ENCODE measurements at places on chromosomes 3 and 15.

GRCh38 chr3:4222574-4223175 is 80.5 kb upstream of the SETMAR start:
- DNase-seq, result no peak

DNA sequence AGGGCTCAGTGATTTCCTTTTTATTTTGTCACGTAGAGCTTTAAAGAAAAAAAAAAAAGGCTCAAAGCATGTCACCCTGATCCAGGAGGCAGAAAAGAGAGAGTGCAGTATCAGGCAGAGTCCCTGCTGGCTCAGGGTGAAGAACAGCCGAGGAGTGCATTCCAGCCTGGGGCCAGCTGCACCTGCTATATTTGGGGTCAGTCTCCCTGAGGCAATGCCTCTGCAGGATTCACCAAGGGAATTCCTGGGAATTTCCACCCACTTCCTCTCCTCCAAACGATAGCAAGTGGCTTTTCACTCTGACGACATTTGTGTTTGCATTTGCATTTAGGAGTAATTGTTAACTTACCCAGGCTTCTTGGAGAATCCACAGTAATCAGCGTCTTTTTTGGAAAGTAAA is 202.9 kb upstream of the CTNNB1 start:
- no peak for DNase-seq

- DNase-seq, result no peak
Measured at GRCh38 chr15:28456476-28457395, 76.0 kb downstream of the GOLGA8G start.

DNA sequence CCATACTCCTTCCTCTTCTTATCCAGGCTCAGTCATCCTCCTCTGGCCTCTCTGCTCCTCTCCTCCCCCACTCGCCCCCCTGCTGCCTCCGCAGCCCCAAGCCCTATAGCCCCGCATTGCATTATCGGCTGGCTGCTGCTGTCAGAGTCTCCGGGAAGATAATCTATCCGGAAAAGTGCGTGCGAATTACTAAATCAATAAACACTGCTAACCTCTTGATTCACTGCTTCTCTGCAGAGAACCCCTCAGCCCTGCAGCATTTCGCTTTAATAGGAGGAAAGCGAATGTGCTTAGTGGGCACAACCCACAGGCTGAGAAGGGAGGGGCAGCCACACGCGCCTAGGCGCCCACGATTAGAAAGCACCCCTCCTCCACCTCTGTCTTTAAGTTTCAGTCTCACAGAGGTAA is 167.6 kb downstream of the ABHD5 start:
- no peak for DNase-seq

- DNase-seq, result no peak
Measured at GRCh38 chr3:50139718-50140423, 15.3 kb upstream of the SEMA3F start.

DNA sequence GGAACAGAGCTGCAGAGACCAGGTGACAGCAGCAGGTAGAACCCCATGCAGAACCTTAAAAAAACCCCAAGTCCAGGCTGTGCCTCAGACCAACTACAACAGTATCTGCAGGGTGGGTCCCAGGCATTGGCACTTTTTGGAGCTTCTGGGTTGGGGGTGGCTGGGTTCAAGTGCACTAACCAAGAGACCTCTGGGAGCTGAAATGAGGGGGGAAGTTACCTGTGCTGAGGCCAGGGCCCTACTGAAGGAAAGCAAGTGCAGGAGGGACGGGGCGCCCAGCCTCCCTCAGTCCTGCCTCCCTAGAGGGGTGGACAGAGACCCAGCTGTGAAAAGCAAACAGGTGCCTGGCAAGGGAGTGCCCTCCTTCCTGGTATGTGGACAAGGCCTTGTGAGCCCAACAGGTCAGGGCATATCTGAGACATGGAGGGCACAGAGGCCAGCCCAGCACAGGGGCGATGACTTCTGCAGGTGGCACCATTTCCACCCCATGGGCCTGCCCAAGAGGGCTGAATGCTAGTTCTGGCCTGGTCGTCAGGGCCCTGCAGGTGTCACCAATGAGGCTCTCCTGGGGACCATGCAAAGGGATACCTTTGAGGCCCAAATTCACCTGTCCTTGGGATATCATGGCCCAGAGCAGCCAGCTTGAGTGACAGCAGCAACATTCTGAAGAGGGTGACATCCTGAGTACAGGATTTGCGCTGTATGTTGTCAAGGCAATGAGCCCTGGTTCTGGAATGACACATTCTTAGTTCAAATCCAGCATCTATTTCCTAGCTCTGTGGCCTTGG is 18.7 kb downstream of the CTSH start:
- no peak for DNase-seq

GRCh38 chr3:76097589-76097969 is 312.2 kb upstream of the ZNF717 start:
- no peak for DNase-seq

DNA sequence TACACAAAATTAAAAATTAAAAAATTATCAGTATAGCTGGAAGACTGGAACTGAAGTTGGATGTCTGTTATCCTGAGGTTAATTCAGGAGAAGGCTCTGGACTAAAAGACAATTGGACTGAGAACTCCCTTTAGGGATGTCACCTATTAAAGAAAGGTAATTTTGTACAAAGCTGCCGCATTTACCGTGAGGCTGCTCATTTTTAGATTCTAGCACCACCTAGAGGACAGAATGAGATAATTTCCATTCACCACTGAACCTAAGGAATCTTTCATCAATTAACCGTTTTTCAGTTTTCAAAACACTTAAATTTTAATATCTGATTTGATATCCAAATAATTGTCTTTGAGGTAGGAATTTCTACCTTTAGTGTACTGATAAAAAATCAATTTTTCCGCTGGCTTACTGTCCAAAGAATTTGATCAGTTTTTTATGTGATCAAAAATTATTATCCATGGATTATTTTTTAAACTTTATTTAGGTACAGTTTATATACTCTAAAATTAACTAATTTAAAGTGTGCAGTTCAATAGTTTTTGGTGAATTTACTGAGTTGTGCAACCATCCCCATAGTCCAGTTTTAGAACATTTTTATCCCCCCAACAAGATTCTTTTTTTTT is 106.7 kb upstream of the TNIK start:
- no peak for DNase-seq

- no peak for DNase-seq
Measured at GRCh38 chr3:20924646-20925385, 738.8 kb upstream of the SGO1 start.

DNA sequence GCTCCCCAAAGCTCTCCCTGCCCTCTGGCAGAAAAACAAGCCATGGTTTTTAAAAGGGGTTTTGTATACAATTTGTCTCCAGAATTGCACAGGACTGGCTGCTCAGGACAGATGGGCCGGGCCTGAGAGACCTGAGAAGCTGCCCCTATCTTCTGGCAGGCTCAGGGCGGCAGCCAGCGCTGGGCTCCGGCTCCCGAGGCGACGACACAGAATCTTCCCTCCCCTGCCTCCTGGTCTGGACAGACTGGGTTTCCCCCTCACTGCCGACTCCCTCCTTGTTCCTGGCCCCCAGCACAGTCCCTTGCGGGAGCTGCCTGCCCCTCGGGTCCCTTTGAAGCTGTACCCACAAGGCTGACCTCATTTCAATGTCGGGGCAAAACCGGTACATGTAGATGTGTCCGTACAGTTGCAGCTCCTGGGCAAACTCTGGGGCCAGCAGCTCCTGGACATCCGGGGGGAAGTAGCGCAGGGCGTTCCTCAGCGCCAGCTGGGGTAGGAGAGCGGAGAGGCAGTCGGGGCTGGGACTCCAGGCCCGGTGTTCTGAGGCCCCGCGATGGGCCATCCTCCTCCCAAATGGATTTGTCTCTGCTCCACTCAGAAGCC is 7.2 kb downstream of the UROC1 start:
- no peak for DNase-seq

DNA sequence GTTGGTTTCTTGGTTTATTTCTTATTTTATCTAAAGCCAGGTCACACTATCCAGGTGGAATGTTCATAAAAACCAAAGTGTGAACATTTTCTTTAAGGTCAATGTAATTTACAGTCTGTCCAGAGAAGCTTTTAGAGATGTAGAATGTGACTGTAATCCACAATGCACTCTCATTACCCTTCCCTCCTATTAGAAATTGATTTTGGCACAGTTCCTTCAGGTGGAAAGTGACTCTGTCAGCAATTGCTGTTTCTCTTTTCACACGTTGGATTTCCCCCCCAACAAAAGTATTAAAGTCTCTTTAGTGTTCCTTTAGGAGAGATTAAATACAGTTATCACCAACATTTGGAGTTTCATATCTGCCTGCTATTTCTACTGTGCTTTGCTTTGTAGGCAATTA is 31.6 kb upstream of the COPB2 start:
- no peak for DNase-seq

DNA sequence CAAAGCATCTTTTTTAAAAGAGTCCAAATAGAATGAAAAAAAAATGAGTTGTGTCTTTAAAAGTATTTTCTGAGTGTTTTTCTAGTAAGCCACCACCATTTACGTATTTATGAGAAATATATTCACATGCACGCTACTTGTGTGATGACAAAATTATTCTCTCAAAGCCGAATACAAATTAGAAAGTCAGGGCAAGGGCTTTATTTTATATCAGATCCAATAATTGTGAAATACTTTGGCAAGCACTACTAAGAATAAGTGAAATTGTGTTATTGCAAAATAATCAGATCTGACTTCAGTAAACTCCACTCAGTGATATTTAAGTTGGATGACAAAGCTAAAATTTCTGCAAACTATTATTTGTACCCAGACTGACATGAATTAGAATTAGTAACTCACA is 589.3 kb upstream of the KCNMB2 start:
- DNase-seq, result no peak

GRCh38 chr15:25899870-25900269 is 36.7 kb upstream of the ATP10A start:
- DNase-seq, result no peak

GRCh38 chr3:63349583-63350573 is 71.8 kb downstream of the SYNPR start:
- no peak for DNase-seq

DNA sequence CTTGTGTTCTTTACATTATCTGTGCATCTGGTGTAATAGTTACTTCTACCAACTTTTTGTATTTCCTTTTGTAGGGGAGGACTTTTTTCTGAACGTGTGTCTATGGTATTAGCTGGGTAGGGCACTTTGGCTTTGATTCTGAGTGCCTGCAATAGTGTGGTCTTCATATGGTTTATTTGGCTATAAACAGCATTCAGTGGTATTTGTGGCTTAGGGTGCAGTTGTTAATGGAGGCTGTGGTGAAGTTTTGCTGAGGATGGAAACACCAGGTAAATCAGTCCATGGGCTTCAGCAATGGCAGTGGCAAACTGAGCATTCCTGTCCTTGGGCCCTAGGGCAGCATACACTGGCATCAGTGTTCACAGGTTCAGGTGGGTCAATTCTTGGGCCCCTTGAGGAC is 230.6 kb upstream of the CTNNB1 start:
- DNase-seq, result no peak

All from BJ (cell line).